ENCODE measurements at places on chromosomes 1 and 21. TPM values are rescaled to one million over a fixed set of nuclear protein-coding genes. Genes with fewer than 3 reads are reported as not detected.

The SPATA6 gene
- 8.0 TPM for total RNA-seq

The CFAP107 gene
- not detected for total RNA-seq

The LCE3E gene
- not detected for total RNA-seq

The ACTA1 gene
- not detected for total RNA-seq

The C1orf74 gene
- 2.9 TPM for total RNA-seq

The ERVH48-1 gene
- total RNA-seq: not detected
